NCI-H1417 (cell line): ENCODE measurements at places on chromosomes 3 and 15.
A peak's percentile ranks its signal among the peaks of the same experiment; 100 is the strongest.

GRCh38 chr3:126352476-126353454 is 4.4 kb downstream of the KLF15 start:
- no peak for DNase-seq

DNA sequence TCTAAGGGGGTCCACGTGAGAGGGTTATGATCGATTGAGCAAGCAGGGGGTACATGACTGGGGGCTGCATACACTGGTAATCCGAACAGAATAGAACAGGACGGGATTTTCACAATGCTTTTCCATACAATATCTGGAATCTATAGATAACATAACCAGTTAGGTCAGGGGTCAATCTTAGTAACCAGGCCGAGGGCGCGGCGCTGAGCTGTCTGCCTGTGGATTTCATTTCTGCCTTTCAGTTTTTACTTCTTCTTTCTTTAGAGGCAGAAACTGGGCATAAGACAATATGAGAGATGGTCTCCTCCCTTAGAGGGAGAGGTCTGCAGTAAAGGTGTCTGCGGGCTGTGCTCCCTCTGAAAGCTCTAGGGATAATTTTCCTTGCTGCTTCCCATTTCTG is 261.3 kb downstream of the XXYLT1 start:
- DNase-seq = no peak

DNA sequence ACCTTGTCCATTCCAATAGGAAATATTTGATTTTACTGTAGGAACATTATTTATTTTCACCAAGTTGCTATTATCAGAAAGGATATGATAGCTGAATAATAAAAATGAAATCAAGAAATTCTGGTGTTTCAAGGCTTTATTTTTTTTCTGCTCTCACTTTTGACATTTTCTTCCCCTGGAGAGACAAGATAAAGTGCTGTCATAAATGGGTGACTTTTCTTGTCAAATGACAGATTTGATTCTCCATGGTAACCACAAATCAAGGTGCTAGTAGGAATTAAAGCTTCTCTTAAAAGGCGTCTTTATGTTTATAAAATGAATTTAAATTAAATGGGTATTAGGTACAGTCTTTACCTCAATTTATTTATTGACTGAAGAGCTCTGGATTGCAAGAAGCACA is 124.6 kb downstream of the FOXP1 start:
- DNase-seq = peak; percentile 7

DNA sequence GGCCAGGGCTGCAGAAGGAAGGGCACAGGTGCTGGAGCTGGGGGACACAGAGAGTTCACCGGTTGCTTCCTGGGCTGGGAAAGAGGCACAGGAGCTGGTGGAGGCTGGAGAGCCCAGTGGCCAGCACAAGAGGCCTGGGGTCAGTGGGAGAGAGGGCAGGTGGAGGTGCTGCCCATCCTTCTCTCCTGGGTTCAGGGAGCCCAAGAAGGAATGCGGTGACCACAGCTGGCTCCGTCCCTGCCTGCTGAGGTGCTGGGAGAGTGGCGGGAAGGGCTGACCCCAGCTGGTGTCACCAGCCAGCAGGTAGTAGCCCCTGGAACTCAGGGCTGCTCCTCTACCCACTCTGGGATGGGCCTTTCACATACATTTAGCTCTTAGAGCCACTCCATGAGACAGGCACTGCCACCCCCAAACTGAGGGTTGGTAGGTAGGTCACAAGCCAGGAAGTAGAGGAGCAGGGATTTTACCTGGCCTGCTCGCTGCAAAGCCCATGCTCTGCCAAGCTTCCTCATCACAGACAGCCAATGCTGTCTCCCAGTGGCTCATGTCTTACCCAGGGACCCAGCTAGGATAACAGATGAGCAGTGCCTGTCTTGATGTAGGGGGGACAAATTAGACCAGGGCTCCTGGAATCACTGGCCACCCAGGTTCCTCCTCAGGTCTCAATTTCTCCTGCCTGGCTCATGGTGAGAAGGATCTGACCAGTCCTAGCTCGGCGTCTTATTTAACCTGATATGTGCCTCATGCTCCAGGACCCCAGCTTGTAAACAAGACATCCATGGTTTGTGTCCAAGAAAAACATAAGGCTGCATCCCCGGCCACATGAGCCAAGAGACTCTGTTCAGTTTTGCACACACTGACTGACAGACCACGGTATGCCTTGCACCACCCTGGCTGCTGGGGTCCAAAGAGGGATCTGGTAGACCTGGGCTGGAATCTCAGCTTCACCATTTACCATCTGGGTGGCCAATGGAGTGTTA is 119.2 kb downstream of the CORO2B start:
- DNase-seq = no peak

DNA sequence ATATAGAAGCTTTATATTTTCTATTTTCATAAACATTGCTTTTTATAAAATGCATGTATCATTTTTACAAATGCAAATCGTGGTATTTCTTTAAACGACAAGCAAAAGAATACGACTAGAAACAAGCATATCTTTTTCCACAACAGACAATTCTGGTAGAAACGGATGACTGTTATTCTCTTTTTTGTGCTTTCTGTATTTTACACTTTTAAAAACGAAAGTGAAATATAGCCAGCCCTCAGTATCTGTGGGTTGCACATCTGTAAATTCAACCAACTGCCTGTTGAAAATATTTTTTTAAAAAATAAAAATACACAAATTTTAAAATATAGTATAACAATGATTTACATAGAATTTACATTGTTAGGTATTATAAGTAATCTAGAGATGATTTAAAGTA is 61.3 kb downstream of the PRTG start:
- no peak for DNase-seq

DNA sequence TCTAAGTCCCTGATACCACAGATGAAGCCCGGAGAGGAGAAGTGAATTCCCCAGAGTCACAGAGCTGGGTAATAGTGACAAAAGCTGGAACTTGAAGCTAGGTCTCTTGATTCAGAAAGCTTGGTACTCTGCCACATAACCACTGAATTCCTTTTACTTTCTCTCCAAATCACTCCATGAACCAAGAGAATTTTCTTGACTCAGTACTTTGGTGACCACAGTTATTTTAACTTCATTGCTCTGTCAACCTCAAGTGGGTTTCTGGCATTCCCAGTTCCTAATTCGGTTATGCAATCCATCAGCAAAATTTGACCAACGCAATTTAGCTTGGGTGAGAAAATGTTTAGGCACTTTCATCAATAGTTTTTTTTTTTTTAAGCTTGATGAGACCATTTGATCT is 61.0 kb upstream of the PPARG start:
- DNase-seq = no peak

DNA sequence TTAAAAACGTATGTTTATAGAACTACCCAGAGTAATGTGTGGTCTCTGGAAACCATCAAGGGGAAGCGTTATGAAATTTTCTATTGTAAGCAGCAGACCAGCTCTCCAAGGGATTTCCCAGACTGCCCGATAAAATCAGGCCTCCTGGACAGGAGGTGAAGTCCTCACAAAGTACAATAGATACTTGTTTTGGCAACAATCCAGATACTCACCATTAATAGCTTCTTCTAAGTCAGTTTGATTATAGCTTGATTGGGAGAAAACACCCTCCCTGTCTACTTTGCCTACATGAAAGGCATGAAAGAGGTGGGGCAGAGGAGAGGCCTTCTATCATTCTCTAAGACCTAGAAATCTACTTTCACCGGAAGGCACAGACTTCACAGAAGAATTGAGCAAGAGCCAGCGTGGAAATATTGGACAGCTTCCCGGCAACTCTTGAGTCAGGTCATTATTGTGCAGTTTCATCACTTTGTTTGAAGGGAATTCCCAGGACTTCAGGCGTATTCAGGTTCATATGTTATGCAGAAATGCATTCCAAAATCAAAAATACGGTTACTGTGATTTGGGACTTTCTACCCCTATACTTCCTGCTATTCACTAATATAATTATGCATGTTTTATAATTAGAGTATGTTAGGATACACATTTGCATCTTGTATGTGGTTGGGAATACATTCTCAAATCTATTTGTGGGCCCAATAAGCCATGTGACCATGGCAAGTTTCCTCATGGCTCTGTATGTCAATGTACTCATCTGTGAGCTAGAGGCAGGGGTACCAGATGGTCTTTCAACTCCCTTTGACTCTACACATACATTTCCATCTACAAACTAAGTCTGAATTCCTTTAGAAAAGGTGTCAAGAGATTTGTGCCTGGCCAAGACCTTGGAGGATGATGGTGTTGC is 103.5 kb downstream of the CD47 start:
- peak; percentile 74 for DNase-seq

DNA sequence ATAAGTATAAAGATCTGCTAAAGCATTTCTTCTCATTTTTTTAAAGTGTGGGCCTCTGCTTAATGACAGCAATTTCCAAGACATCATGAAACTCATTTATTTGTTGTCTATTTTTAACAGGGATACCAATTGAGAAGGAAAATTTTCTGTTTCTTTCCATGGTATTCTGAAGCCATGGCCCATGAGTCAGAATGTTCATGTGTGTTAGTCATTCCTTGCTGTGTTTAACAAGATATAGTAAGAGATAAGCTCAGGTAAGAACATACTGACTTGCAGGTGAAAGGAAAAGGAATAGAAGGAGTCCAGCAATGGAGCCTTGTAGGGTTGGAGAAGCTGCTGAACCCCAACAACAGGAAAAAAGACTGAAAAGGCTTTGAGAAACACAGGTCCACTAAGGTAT is 17.0 kb upstream of the ARID3B start:
- DNase-seq = no peak

GRCh38 chr3:183641882-183642281 is 6.5 kb downstream of the KLHL24 start:
- no peak for DNase-seq

GRCh38 chr3:19945534-19945933 is 1.4 kb upstream of the RAB5A start:
- no peak for DNase-seq

DNA sequence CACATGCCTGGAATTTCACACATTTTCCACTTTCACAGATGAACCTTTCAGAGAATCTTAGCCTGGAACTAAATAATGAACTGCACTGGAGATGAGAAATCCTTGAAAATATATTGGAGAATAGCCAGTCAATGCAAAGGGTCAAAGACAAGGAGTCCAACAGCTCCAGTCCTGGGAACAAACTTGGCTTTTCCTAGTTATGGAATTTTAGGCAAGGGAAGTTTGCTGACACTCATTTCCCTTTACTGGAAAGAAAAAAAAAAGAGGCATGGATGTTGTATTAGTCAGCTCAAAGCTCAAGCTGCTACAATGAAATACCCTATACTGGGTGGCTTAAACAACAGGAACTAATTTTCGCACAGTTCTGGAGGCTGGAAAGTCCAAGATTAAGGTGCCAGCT is 690.8 kb upstream of the ARPP21 start:
- no peak for DNase-seq

DNA sequence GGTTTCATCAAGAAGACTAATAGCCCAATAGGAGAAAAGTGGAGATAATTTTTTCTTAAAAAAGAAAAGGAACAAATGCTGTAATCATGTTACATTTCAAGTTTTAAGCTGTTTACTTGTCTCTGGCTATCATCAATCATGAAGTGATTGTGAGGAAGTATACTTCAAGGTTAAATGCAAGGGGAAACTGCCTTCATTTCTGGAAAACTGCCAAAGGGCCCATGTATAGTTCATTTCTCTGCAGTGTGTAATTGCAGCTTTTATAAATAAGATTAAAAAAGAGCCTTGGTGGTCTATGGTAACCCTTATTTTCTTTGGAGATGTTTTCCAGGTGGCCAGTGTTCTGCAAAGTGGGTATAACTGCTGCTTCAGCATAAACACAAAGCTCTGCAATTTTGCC is 101.9 kb downstream of the GRM7 start:
- no peak for DNase-seq

GRCh38 chr15:50231761-50232160 is 33.8 kb downstream of the HDC start:
- no peak for DNase-seq

DNA sequence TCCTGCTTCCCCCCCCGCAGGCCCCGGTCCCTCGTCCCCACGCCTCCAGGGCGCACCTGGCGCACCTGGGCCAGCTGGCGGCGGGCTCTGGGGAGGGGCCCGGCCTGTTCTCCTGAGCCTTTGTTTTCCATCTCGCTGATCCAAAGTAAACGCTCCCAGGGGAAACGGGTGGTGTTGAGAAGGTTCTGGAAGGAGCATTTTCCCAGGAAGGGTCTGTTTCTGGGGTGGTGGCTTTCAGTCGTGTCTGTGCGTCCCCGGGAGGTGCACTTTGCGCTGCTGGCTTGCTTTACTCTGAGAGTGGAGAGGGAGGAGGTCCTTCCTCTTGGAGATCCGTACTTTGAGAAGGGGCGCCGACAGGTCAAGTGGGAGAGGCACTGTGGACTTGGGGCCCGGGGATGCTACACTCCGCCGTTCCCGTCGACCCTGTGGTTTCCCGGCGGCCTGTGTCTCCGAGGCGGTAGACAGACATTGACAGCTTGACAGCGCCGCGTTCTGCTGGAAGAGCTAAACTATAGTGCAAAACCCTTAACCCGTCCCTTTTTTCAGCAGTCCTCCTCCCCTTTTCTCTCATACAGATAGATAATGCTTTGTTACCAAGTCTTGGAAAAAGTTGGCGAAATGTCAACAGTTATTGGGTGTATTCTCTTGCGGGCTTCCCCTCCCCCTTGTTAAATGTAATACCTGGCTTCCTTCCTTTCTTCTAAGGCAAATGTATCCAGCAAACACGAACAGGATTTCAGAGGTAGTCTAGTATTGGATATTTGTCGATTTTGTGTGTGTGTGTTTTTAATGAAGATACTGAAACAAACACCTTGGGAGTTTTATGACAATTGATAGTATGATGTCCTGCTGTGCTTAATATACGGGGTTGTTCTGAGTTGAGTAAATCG is 6.5 kb downstream of the TPM1 start:
- peak; percentile 48 for DNase-seq

DNA sequence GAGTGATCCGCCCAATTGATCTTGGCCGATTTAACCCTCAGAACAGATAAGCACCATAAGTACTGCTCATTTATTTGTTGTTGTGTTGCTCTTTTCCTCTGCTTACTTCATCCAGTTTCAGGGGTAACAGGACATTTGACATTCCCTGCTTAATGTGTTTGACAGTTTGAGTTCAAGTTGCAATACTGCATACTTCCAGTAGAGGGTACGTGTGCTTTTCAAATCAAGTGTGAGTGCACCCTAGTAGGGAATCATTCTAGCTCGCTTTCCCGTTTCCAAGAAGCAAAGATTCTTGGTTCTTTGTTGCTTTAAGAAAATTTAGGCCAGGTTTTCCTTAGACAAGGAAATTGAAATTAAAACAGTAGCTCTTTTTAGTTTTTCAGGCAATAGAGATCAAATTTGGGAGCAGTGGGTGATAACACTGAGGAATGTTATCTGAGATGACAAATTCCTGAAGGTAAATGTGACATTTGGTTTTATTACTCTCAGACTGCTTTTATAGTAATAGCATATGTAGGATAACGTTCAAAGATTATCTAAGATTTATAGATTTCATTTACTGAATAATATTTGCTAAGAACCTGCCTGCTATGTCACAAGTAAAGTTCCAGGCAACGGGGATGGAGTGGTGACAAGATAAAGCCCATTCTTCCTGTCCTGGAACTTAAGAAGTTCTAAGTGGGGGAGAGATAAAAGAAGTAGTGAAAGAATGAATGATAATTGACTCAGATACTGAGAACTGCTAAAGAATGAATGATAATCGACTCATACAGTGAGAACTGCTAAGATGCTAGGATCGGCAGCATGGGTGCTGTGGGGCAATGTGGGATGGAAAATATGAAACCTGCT is 73.3 kb downstream of the SYNPR start:
- peak; percentile 22 for DNase-seq
